NCI-H2081 (cell line): ENCODE measurements at places on chromosomes 1 and 21.

GRCh38 chr1:228863776-228864175, 128.5 kb downstream of the RHOU start:
- DNase-seq: no peak

DNA sequence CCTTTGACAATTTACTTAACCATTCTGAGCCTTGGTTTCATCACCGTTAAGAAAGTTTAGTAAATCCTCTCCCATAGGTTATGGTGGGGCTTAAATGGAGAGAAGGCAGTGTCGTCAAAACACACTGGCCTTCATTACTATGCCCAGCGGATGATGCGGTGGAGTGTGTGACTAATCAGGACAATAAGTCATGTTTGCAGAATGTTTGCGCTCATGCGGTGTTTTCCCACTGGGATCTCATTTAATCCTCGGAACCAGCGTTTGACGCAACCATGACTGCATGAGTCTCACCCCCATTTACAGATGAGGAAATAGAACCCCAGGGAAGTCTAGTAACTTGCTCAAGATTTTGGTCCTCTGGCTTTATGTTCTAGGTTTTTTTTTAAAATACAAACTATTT, 17.5 kb downstream of the SLC26A9 start:
- DNase-seq: no peak

GRCh38 chr1:116933606-116934515, 24.1 kb downstream of the PTGFRN start:
- no peak for DNase-seq

DNA sequence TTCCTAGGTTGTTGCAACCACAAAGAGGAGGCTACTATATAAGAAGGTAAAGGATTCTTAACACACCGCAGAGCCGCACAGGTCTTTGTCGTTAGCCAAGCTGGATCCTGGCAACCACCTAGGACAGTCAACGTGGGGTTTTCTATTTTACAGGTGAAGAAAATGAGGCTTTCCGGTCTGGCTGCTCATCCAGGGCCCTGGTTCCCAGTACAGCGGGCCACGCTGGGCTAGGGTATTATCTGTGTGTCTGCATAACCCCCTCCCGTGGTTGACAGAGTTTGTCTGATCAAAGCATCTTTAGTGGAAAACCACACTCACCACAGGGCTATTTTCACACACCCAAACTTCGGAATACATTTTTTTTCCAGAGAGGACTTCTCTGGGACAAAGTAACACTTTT, 39.0 kb upstream of the PDE9A start:
- no peak for DNase-seq

DNA sequence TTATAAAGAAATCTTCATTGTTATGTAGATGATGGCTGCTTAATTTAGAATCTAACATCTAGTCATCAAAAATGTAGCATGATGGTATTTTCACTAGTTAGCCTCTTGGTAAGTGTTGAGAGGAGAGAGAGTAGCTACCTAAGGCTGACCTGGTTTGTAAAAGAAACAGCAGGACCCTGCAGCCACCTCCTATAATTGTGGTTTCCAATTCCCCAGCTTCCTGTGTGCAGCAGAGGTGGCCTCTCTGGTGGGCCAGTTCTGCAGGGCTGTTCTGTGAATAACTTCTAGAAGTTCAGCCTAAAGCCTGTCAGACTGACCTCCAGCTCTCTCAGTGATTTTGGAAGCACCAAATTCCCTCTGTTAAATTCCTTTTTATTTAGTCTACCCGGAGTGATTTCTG, 246.4 kb upstream of the LRRC7 start:
- DNase-seq: no peak

DNA sequence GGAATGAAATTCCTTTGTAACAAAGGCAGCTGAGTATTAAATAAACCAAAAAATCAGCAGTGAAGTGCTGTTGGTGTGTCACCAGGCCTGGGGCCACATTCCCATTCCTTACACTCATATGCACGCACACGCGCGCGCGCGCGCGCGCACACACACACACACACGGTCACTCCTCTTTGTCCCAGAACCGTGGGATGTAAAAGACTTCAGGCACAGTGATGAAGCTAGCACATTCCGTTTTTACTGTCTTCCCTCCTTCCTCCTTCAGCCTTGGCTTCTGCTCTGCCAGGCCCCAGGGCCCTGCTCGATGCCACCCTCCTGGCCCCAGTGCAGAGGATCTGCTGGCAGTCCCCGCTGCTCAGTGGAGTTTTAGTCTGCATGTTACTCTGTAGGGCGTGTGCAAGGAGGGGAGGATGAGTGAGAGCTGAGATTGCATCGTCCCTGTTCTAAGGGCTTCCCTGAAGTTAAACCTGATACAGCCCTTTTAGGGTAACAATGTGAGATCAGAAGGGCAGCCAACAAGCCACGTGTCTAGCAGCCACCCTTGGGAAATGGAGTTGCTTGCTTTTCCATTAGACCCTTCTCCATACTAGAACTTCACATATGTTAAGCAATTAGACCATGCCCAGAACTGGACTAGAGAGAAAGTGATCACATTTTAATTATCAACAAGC, 71.7 kb upstream of the WDR26 start:
- no peak for DNase-seq

GRCh38 chr1:33349081-33349759, 28.3 kb upstream of the A3GALT2 start:
- DNase-seq: peak; percentile 46

DNA sequence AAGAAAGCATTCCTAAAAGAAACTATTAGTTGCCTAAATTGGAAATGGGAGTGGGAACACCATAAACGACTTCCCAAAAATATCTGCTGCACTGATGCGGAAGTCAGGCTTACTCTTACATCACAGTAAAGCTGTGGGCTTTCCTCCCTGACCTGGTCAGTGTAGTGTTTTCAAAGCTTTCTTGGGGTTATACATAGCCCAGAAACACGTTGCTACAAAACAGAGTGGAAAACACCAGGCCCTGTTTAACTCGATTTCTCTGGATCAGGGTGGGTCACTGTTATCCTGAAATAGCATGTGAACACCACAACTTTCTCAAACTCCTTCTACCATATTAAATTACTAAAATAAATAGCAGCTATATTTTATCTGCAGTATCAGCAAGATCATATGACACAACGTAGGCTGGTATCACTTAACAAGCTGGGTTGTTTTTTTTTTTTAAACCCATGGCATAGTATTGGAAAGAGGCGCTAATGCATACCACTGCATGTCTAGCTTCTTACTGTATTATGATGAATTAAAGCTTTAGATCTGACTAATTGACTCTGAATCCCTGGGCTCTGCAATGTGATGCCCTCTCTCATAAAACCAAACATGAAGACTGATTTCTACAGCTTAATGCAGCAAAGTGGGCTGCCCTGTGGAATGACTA, 184.6 kb downstream of the TGFB2 start:
- no peak for DNase-seq

- DNase-seq: no peak
Measured at GRCh38 chr1:51472359-51472758, 46.7 kb downstream of the EPS15 start.

DNA sequence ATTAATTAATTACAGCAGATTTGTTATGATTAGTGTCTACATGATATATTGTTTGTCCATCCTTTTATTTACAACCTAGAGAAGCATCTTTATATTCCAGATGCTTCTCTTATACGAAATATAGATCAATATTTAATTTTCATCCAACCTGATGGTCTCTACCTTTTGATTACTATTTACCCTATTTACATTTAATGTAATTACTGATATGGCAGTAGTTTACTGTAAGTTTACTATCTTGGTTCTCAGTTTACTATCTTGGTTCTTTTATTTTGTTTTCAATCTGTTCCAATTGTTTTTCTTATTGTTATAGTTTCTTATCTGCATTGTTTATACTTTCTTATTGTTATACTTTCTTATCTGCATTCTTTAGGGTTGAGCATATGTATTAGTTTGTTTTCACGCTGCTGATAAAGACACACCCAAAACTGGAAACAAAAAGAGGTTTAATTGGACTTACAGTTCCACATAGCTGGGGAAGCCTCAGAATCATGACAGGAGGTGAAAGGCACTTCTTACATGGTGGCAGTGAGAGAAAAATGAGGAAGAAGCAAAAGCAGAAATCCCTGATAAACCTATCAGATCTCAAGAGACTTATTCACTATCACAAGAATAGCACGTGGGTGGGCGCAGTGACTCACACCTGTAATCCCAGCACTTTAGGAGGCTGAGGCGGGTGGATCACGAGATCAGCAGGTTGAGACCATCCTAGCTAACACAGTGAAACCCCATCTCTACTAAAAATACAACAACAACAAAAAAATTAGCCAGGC, 28.9 kb downstream of the FAF1 start:
- no peak for DNase-seq

- DNase-seq: no peak
Measured at GRCh38 chr1:173639102-173639501, 4.0 kb downstream of the TEX50 start.

DNA sequence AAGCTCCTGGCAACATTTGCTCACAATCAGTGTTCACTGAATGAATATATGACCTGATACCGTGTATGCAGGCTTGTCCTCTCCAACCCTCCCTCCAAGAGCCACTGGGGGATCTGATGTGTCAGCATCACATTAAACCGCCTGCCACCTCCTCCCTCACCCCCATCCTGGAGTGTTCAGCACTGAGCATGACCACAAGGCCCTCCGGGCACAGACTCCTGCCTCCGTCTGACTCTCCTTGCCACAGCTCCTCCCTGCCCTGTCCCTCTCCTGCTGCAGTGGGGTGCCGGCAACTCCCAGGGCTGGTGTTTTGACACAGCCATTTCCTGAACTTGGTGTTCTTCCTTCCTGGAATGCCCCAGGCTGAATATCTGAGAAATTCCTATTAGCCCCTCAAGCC, 136.7 kb downstream of the FCRL5 start:
- no peak for DNase-seq

- DNase-seq: no peak
Measured at GRCh38 chr1:26750428-26750827, 37.3 kb upstream of the PIGV start.

DNA sequence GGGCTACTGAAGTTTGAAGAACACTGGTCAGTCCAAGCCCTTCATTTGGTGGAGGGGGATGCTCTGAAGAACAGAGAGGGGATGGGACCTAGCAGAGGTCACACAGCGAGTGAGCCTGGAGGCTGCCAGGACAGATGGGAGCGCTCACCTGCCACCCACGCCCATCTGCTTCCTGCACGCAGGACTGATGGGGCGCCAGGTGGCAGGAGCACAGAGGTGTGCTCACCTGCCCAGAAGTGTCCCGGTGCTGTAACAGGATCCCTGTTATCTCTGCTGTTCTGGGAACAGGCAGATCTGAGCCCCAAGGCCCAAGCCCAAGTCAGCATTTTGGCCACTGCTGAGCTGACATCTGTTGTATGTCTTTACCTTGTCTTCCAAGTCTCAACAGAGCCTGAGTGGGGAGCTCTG, 40.5 kb downstream of the EPHB2 start:
- peak; percentile 66 for DNase-seq

DNA sequence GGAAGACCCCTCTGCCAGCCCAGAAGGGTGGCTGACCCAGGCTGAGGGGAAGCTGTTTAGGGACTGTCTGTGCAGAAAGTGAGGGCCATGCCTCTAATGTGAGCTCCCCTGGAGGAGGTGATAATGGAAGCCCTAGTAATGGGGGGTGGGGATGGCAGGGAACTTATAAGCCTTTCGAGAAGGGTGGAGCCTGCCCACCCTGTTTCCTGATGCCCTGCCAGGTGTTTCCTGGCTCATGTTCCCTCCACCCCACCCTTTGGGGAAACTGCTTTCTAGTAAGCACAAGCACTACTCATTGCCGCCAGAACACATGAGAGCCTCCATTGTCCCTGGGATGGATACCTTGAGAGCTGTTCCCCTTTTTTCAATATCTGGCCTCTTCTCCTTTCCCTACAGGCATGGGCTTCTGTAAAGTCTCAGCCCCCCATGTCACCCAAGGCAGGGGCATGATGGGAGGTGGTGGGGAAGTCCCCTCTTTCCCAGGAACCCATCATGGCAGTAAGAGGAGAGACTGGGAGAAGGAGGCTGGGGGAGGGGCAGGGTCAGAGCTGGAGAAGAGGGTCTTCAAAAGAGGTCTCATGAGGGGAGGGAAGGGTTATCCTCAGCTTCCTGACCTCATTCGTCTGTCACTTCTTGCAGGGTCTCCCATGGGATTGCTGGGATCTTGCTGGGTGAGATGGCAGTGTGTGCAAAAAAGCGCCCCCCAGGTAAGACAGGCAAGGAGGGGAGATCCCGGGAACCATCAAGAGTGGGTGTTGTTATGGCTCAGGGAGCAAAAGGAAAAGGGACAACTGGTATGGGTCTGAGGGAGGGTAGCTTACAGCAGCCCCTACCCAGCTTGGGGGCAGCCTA, 2.4 kb downstream of the ATP8B2 start:
- DNase-seq: peak; percentile 61

DNA sequence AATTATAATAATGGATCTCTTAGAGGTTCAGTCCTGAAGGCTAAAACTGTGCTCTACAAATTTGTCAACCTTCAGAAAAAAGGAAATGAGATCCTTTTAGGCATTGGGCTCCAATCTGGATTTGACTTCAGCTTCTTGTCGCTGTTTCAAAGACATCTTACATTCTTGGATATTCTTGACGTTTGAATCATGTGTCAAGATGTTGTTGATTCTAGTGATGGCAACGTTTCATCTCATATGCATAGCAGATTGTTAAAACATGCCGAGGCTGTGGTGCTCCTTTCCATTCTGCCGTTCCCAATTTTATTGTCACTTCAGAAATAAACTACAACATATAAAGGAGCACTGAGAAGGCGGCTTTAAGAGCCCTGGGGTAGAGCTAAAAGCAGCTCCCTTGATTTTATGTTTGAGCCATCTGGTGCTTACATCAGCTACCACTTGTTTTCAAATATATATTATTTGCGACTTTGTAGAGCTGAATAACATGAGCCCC, 467.6 kb upstream of the ZRANB2 start:
- DNase-seq: no peak

DNA sequence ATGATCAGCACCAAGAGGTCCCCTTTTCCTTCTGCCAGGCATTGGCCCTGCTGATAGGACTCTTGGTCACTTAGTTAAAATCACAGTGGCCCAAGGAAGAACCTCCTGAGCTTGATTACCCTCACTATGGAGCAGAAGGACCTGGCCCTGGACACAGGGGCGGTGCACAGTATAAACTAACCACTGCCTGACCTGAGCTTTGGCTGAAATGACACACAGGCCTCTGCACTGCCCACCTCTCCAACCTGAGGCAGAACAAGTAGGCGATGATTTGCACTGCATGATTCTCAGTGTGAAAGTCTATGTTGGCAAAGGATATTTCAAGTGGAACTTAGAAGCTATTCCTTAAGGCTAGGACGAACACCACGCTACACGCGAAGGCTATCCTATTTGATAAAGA, 48.5 kb downstream of the CAPN2 start:
- DNase-seq: no peak

- no peak for DNase-seq
Measured at GRCh38 chr1:196611873-196612272, 3.6 kb upstream of the KCNT2 start.

DNA sequence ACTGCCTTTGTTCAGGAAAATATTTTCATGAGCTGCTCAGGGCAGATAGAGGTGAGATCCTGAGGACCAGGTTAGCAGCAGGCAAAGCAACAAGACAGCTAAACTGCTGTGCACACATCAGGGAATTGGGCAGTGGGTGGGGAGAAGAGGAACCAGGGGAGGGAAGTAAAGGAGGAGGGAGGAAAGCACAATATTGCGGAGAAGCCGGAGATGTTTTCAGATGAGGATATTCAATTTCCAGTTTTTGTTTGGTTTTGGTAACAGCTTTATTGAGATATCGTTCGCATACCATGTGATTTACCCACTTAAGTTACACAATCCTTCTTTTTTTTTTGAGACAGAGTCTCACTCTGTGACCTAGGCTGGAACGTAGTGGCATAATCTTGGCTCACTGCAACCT, 34.5 kb downstream of the EPHA10 start:
- no peak for DNase-seq
